ENCODE measurements at places on chromosomes 1 and 21.
A peak's percentile ranks its signal among the peaks of the same experiment; 100 is the strongest.

GRCh38 chr1:207673399-207673798 lies 28.5 kb downstream of the CR1L start:
- no peak for DNase-seq

DNA sequence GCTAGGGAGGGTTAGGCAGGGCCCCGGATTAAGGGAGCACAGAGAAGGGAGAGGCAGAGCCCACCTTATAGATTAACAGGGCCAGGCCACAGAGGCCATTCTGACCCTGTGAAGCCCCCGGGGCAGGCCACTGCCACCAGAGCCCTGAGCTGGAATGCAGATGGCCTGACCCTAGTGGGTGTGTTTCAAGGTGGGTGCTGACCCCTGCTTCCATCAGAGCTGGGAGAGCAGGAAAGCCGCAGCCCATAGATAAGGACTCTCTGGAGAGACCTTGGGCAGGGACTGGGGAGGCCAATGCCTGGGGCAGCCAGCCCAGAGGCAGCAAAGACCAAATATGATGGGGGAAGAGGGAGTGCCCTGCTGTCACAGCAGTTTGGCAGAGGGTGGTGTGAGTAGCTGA lies 35.9 kb downstream of the NCMAP start:
- no peak for DNase-seq

DNA sequence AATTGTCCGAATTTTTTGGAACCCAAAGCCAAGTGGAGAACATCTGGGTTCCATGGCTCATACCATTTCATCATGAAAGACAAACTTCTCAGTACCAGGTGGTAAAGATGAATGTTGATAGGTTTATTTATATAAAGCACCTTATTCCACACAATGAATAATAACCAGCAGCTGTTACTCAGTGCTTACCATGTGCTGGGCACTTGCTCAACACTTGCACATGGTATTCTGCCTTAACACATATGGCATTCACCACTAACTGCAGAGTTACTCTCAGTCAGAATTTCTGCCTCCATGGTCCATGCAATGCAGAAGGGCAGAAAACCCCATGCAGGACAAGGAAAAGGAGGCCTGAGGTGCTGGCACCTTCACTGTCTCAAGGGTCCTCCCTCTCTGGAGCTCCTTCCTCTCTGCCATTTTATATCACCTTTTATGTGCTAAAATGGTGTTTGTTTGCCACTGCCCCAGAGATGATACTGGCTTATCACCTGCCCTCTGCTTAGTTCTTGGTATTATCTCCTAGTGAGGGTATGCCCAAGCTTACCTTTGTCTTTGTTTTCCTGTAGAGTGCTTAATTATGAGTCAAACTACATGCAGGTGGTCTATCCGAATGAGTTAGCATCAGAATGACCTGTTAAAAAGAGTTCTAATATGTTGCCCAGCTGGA lies 76.7 kb upstream of the ZNF326 start:
- DNase-seq = no peak

DNA sequence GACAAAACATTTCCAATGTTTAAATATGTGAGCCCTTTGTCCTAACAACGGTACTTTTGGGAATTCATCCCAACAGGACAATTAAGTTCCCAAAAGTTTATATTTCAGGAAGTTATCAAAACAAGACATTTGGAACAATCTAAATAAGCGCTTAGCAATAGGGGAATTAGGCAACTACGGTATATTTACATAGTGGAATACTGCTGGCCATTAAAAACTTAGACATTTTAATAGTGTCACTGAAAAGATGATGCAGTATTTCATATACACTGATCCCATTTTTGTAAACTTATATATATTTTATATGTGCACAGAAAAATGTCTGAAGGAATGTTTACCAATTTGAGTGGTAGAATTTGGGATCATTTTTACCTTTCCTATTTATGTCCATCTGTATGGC lies 20.8 kb downstream of the UBR4 start:
- no peak for DNase-seq

- no peak for DNase-seq
Observed at GRCh38 chr1:116763116-116763786, 9.0 kb downstream of the CD2 start.

GRCh38 chr1:9787702-9788101 lies 36.1 kb downstream of the CLSTN1 start:
- no peak for DNase-seq

DNA sequence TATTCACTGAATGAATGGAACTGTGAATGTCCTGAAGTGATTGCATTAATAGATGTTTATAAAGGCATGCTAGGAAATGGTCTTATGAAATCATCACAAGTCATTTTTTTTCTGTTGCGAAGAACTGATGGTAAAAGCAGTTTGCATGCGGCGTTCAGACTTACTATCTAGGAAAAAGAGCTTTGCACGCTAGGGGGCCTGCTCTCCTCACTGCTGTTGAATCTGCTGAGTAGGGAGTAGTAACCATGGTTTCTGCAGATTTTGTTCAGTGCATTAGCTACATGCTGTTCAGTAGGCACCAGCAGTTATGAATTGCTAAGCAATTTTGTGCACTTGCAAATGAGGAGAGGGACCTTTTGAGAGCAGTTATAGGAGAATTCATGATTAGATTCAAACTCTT lies 57.9 kb downstream of the CENPF start:
- no peak for DNase-seq

DNA sequence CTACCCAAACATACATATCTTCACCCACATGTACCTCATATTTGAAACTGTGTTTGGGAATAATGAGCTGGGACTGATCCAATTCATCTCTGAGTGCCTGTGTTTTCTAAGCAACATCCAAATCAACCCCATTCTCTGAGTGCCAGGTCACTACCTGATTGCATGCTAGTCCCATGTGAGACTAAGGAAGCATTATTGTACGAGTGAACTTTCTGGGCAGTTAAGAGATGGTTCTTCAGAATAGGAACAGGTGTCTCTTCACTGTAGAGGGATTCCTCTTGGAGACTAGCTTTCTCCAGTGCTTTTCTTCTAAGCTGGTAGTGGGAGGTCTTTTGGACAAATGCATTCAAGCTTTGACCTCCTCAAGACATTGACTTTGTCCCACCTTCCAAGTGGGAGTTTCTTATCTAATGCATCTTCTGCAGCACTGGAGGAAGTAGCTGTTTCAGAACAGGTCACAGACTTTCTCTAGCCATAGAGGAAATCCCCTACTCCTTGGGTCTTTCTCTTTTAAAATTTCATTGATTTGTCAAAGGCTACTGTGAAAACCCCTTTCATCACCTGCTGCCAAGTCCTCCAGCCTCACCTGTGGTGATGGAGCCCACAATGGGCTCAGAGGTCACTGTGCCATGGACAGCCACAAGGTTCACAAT lies 172.0 kb upstream of the KIAA0040 start:
- no peak for DNase-seq

DNA sequence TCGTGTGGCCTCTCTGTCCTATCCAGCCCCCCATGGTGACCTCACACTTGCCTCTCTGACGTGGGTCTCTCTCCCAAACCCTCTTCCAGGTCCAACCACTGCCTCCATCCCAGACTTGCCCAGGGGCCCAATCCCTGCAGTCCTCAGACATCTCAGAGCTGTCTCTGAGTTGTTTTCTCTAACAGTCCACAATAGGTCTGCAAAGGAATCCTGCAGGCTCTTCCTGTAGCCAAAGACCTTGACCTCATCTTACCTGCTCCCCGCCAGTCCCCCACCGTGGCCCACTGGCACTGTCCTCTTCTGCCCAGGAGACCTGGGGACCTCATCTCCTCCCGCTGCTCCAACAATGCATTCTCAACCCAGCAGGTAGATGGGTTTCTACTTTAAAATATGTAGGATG lies 10.0 kb downstream of the RNF187 start:
- DNase-seq = no peak

DNA sequence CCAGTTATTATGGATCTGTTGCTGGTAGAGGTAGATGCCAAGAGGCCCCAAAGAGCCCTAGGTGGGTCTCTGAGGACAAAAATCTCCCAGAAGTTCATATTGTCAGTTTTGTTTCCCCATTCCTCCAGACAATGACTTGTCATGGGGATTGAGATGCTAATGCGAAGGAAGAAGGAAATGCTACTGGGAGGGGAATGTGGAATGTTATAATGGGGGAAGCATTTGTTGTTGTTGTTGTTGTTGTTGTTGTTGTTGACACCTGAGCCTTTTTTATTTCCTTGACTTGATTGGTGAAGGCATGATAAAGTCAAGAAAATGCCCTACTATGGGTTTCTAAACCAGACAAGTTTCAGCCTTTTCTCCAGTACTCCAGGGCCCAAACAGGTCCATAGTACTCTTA lies 108.9 kb downstream of the BEND5 start:
- no peak for DNase-seq

GRCh38 chr1:115220340-115221270 lies 117.4 kb downstream of the NGF start:
- DNase-seq = no peak

DNA sequence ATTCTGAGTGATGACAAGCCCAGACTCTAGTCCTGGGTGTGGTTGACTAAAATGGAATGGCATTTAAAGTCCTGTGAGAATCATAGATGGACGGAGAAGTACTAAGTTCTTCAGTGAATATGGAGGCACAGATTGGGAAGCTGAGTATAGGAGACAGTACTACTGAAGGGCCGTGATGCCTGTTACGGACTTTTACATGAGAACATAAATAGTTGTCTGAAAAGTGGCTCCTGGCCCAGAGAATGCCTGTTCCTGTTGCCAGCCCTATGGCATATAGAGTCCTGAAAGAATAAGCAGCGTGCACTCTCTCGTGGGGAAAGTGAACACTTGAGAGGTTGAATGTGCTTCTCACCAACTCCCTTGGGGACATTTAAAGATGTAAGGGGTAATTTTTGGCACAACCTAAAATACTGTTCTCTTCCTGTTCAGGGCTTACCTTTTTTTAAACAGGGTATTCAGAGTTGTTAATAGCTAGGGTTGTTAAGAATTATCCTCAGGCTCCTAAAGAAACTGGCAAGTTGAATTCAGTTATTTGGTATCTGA lies 20.4 kb downstream of the CCT8 start:
- no peak for DNase-seq

- no peak for DNase-seq
Observed at GRCh38 chr1:5253036-5253435, 598.6 kb downstream of the AJAP1 start.

DNA sequence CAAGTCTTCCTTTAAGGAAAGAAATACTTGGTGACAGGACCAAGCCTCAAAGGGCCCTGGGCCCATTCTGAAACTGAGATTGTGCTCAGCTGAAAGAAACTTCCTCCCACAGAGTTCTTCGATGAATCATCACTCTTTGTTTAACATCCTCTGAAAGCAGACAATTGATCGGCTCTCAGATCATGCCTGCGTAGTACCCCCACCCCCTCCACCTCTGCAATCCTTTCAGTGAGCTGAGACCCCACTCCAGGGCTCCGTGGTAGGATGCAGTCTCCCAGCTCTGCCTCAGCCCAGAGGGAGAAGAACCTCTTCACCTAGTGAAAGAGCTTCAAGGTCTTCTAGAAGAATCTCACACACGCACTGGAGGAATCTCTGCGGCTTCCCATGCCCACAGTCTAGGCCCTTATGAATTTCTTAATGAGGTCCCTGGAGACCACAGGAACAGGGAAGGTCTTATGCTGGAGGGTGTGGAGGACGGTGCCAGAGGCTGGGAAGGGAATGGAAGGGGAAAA lies 104.9 kb upstream of the SOD1 start:
- DNase-seq = no peak

DNA sequence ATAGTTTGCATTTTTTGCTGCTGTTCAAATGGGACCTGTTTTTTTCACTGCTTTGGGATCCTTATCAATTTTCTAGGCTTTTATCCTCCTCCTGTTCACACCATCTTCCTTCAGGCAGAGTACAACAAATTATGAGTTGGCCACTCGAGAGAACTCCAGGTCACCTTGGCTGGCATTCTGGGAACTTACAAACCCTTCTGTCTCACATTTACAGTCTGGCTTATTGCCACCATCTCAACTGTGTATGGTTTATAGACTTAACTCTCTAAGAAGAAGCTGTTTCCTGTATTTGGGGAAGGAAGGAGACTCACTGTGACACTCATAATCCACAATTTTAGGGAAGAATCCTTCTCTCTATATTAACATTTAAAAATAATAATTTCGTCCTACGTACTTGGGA lies 5.4 kb upstream of the ZNF691 start:
- no peak for DNase-seq

DNA sequence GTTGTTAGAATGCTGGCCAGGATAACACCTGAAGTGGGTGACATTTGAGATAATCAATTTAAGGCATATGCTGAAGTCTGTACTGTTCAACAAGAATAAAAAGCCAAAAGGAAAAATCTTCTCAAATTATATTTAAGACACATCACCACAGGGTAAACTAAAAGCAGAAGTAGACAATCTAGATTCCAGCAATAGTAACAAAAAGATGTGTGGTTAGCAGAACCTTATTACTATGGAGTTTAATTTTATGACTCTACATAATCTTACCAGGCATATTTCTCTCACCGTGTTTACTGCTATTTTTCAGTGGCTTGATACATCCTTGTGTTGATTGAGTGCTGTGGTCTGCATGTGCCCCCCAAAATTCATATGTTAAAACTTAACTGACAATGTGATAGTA lies 300.4 kb upstream of the ZP4 start:
- DNase-seq = no peak

DNA sequence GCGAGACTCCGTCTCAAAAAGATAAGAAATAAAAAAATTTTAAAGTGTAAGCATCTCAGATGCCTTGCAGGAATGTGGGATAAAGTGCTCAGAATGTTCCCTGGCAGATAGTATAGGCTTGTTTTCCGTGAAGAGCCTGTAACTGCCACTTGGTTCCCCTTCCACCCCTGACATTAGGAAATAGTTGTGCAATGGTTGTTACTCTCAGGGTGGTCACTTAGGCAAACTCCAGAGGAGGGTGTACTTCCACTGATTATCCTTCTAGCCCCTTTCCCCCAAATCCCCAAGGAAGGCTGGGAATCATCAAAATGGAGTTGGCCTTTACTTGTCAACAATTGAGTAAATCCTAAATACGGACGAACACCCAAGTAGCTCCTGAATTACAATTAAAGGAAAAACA lies 10.4 kb downstream of the RPL11 start:
- no peak for DNase-seq

DNA sequence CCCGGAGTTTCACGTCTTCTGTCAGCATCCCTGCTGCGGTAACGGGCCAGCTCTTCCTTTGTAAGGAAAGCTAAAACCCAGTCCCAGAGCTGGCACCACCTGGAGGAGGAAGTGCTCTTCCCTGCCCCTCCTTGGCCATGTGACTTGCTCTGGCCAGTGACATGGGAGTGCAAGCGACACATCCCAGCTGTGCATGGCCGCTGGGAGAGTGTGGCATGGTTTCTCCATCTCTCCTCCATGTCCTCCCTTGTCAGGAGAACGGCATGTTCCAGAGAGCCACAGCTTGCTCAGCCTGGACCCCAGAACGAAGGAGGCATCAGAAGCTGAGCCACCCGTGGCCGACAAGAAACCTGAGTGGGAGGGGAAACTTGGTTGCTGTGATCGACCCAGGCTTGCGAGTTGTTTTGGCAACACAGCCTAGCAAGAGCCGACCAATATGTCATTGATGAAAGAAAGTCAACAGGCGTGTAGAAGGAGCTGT lies 2.7 kb upstream of the PRXL2B start:
- DNase-seq = peak; percentile 43

GRCh38 chr1:235429143-235429542 lies 61.9 kb downstream of the TBCE start:
- no peak for DNase-seq

Data from pancreas (tissue), 10 donors.